ENCODE measurements at places on chromosomes 11 and 22.

DNA sequence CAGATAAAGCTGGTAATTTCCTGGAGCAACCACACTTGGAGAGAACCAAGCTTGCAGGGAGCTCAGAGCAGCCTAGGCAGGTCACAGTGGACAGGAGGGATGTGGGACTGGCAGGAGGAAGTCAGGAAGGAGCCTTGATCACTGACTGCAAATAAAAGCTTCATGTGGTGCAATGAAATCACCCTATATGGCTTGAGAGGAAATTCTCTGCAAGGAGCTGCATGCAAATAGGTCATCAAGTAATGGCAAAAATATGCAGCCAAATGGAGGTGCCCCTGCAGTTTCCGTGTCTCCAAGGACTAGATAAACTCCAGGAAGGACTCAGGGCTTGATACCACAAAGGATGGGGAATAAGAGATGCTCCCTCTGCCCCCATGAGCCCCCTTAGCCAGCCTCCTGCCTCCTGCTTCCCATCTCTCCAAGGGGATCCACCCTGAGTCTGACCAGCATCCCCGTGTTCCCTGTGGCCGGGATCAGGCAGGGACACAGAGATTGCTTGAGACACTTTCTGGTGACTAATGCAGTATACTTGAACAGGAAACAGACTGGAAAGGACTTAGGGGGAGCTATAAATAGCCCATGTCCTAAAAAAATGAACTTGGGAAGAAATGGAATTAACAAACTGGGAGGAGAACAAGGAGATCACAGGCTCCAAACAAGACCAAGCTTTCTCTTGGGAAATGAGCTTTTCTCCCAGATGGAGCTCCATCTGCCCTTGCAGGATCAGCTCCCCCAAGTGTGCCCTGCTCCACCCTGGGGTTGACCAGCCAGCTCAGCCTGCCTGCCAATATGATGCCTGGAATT is 23.9 kb upstream of the MICAL2 start:
- DNase-seq, result no peak

GRCh38 chr11:32178692-32179091 is 87.8 kb downstream of the RCN1 start:
- DNase-seq, result no peak

GRCh38 chr22:46366801-46367706 is 31.5 kb downstream of the TRMU start:
- no peak for DNase-seq

DNA sequence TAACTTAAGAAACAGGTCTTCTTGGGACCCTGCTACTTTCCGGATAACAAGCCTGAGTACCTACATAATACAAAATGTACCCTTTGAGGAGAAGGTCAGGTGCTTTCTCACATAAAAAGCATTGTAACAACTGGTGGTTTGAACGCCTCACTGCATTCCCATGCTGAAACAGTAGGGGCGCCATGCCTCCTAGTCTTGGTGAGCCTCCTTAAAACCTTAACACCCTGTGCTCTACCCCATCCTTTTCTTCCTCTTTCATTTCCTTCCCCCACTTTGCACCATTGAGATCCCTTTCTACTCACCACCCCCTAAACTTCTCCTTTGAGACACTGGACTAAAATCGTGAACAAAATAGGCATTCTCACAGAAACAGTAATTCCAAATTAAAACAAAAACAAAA is 729.3 kb downstream of the NTM start:
- no peak for DNase-seq

DNA sequence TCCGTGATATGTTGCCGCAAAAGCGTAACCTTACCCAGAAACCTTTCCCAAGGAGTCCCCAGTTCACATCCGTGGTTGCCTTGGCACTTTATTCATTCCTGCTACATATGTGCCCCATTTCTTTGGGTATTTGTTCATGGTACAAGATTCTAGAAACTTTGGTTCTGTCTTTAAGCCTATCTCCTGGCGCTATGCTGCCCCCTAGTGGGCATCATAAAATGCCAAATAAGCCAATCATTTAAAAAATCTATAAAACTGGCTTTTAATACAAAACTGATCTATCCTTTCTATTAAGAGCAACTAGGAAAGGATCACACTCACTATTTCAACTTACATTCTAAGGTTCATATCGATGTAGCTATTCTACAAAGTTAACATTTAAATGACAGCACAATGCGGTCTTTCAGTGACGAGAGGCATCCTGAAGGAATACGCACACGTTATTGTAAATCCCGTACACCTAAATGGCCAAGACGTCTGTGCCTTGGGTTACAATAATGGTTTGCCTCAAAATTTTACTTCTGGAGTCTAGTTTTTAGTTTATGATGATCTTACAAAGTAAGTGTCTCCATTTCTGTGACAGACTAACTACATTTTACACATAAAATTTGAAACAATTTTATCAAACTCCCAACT is 16.2 kb downstream of the PIWIL3 start:
- DNase-seq, result peak; percentile 31

Data from activated naive CD8-positive, alpha-beta T cell treated with anti-CD3 and anti-CD28 coated beads for 36 hours (primary cell).